CD8-positive, alpha-beta memory T cell (primary cell): ENCODE measurements at places on chromosomes 5 and 9. TPM values are rescaled to one million over a fixed set of nuclear protein-coding genes. Genes with fewer than 3 reads are reported as not detected.

- DNase-seq = no peak
Measured at GRCh38 chr5:112608975-112609374, 128.7 kb upstream of the APC start.

GRCh38 chr5:79070350-79070667, 742 bp downstream of the BHMT2 start:
- DNase-seq = no peak

GRCh38 chr9:105259274-105259673, 14.8 kb downstream of the SLC44A1 start:
- no peak for DNase-seq

DNA sequence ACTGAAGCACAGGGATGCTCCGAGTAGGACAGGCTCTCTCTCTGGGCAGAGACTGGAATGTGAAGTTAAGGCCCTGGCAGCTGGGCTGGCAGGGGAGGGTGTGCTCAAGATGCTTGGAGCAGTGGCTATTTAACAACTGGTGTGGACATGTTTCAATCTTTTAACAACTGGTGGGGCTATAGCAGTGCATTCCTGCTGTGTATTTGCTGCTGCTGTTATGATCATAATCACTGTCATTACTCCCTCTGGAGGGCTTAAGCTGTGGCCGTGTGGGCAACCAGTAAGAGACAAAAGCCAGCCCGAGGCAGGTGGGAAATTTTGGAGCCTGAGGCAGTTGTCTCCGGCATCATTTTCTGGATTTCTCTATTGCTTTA, 33.3 kb upstream of the PTGS1 start:
- DNase-seq = no peak

- DNase-seq = no peak
Measured at GRCh38 chr5:39201781-39202596, 17.4 kb downstream of the FYB1 start.

GRCh38 chr5:115423051-115423450, 121.5 kb downstream of the FEM1C start:
- no peak for DNase-seq

DNA sequence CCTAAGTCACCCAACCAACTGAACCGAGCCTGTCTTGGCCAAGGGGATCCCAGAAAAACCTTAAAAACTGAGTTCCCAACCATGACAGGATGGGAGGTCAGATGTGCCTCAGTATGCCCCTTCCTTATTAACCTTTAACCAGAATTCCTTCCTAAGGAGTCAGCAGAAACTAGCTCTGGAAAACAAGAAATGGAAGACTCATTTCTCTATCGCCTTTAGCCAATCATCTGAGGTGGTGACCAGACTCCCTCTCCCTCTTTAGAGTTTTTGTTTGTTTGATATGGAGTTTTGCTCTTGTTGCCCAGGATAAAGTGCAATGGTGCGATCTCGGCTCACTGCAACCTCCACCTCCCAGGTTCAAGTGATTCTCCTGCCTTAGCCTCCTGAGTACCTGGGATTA, 37.5 kb downstream of the SLC28A3 start:
- DNase-seq = no peak

- no peak for DNase-seq
Measured at GRCh38 chr9:99826579-99826978, 4.9 kb downstream of the NR4A3 start.

- no peak for DNase-seq
Measured at GRCh38 chr5:145161391-145161790, 673.8 kb downstream of the PRELID2 start.

DNA sequence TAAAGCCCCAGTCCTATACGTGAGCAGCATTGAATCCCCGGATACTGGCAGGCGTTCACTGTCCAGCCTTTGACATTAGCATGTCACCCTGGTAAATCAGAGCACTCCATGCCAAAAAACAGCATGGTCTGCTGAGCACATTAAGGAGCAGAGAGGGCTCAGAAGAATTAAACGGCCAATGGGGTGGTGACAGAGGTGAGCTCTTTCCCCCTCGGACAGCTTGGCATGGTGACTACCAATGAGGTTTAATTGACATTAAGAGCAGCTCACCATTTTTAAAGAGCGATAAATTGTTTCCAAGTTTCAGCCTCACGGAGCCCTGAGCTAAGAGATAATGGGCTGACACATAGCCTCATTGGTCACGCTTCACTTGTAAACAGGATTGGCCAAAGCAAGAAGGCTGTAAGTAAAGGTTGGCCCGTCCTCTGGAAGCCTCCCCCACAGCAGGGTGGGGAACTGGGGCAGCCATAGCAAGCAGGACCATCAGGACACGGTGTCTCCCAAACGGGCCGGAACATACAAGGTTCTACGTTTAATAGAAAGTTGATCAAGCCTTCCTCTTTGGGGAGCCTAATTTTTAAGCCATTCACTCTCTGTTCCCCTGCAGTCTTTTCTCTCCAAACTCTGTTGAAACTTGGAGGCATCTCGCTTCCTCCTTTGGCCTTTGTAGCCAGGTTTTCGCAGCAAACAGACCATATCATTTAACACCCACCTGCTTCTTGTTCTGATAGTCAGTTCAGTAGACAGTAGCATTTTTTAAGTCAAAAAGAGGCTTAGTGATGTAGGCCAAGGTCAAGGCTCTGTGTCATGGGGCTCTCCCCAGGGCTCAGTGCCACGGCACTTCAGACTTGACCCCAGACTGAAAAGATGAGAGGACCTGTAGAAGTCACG, 25.9 kb downstream of the QRFP start:
- no peak for DNase-seq

GRCh38 chr9:23774266-23774665, 51.8 kb downstream of the ELAVL2 start:
- no peak for DNase-seq

TIFAB gene
- total RNA-seq = not detected

DNA sequence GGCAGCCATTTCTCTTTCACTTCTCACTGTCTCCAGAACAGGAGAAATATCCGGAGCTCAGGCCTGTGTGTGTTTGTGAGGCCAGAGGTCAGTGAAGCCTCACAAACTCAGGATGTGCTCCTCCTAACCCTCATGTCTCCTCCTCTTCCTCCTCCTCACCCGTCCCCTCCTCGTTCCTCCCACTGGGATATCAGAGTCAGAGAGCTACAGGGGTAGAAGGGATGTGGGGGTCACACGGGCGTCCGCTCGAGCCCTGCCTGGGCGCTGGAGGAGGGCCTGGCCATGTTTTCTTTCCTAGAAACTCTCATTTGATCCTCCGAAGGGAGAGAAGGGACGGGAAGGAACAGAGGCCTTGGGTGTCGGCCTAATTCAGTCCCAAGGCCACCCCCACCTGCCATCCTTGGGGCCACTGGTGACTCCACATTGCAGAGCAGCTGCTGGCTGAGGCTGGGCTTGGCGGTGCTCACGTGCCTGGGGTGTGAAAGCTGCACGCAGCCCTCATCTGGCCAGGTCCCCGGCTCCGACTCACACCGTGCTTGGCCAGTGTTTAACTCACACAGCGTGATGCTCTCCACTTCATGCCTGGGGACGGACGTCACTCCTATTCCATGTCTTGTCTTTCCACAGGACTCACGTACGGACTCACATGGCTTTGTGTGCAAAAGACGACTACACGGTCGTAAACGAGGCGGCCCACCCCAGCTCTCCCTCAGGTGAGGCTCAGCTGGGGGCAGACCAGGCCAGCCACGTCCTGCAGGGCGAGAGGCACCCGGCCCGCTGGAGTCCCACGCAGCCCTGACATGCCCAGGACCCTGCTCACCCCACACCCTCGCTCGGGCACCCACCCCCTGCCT, 22.6 kb upstream of the SLC6A19 start:
- no peak for DNase-seq

GRCh38 chr5:154095904-154096303, 57.1 kb downstream of the MFAP3 start:
- DNase-seq = no peak

DNA sequence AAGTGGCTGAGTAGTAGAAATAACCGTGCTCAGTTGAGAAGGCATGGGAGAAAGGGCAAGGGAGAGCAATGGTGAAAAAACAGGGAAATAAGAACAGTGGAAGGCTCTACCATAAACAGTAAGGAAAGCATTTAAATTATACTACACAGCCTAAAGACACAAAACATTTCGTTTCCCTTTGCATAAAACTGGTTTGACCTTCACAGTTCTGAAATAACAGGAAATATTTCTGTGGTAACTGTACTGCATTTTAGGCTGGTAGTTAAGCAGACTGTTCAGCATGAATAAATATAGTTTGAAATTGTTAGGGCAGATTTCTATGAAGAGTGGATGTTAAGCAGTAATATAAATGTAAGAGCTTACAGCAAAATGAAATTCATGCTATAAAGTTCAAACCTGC, 147.5 kb downstream of the CSNK1G3 start:
- DNase-seq = no peak

DNA sequence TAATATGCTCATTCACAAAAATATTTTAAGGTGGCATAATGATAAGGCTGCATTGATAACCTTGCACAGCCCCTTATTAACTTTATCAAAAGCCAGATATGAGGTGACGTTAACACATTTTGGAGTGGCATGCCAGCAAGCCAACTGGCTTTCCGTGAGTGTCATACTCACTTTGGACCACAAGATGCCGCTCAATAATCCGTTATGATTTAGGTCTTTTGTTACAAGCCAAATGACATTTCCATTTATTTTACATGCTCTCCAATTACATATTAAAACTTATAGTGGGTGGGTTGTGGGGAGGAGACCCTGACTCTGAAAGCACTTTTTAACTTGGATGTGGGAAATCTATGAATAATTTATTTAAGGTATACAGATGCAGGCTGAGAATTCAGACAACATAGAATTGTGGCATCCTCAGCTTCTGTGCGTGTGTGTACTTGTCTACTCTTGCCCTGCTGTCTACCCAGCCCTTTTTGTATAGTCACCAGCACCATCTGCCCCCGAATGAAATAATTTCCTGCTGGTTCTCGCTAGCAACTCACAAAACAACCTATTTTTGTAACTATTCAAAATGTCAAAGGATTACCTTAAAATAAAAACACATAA, 305.1 kb downstream of the PSAT1 start:
- no peak for DNase-seq

DNA sequence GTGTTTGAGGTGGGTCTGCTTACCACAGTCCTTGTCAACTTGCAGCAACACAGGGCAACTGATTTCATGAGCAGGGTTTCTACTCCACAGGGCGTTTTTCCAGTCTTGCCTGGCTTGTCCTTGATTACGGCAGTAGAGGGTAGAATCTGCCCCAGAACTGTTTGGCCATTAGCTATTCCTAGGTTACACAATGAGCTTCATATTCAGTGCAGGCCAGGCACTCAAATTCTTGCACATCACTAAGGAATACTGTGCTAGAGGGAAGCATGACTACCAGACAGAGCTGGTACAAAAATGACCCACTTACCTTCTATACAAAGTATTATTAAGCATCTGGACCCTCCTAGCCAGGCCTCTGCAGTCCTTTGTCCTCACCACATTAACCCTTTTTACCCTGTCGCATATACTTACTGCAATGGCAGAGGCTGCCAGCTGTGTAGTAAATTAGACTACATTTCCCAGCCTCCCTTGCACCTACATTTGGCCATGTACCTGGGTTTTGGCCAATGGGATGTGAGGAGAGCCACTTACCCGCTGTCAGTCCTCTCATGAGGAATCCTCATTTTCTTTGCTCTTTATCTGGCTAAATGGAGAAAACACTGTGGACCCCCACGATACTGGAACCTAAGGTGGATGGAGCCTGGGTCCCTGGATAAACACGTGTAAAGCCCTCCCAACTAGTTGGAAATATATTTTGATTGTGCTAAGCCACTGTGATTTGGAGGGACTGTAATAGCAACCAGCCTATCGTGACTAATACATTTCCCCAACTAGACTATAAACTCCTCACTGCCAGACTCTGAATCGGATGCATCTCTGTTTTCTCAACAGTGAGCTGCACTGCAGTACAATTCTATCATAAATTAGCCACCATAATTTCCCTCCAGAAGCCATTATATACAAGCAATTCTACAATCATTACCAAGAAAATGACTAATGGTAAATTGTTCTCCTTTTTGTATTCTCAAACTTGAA, 218.7 kb downstream of the GLIS3 start:
- DNase-seq = no peak

CYLC2 gene
- not detected for total RNA-seq

- DNase-seq = no peak
Measured at GRCh38 chr5:36494841-36495601, 111.4 kb upstream of the SLC1A3 start.

NPR2 gene
- 5.2 TPM for total RNA-seq

- DNase-seq = no peak
Measured at GRCh38 chr5:177552839-177553455, 1.4 kb downstream of the FAM193B start.

GRCh38 chr5:125088522-125089105, 342.2 kb upstream of the ZNF608 start:
- DNase-seq = no peak

DNA sequence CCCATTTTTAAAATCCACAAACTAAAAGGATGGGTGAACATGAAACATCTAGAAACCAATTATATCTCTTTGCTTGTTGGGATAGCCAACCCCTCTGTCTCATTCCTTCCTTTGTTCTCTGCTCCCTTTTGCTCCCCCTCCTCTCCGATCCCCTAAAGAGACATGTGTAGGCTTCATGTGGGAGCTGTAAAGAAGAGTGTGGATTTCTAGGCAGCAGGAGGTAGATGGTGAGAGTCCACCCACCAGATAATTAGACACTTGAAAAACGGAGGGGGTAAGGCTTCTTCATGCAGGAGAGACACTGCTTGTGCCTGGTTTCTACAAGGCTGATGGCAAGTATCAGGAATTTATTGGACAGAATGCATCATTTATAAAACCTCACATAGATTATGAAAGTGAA, 27.3 kb upstream of the CFAP157 start:
- no peak for DNase-seq

DNA sequence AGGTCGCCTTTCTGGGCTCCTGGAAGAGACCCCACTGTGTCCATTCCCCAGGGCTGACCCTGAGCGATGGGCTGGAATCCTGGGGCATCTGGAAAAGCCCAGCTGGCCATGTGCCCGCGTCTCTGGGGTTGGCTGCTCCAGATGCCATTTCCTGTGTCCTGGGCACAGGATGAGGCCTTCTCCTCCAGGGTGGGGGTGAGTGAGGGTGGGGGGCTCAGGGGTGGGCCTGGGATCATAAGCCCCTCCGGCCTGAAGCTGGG, 30.7 kb downstream of the PAEP start:
- no peak for DNase-seq

DNA sequence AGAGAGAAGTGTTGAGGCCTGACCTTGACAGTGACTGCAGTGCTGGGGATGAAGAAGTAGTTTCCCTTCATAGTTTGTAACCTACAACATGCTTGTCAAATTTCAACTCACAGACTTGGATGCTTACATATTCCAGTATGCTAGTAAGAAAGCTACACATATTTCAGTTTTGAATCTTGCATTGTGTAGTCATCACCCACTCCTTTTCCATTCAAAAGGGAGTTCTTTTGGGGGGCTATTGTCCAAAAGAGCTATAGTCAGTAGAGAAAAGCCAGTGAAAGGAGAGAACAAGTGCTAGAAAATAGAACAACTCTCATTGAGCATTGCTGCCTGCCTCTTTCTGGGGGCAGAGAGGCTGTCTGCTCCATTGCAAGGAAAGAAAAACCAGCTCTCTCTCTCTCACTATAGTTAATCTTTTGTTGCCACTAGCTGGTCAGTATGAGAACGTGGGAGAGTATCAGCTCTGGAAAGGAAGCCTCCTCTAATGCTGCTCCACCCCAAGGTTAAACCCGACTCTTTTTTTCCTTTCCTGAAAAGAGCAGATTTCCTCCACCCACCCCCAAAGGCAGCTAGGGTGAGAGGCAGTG, 7.3 kb downstream of the ASTN2 start:
- no peak for DNase-seq
